Cerebellar cortex (tissue), 1 donor: ENCODE measurements at places on chromosomes 6 and 20.

- no peak for DNase-seq
These were observed 103.9 kb downstream of the OLIG3 start for GRCh38 chr6:137390334-137390733.

- no peak for DNase-seq
These were observed 38.6 kb downstream of the SH3BGRL2 start for GRCh38 chr6:79669766-79670165.

DNA sequence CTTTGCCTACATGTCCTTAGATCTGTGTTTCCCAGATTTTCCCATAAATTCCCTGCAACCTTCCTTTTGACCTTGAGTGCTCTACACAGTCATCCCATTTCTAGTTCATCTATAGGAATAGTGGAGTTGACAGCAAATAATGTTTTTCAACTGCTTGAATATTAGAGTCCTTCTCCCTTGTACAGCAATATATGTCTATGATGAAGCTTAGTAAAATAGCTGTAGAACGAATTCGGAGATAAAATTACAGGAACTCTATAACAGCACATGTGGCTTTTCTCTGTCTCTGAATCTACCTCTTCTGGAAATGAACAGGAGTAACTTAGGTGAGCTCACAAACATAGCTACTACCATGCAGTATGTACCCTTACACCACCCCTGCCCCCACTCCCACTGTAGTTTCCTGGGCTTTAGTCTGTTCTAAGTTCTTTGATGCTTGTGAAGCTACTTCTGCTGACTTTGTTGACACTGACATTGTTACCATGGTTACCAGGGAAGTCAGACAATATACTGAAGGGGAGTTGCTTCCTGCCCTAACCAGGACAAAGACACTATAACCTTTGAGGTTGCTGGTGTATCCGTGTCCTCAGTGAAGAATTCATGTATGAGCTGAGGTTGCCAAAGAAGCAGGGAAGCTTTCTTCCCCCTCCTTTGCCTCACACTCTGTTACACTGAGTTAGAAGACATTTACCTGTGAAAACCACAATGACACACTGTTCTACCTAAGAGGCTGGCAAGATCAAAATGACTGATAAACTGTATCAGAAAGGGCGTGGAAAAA lies 35.8 kb upstream of the SHLD1 start:
- no peak for DNase-seq

DNA sequence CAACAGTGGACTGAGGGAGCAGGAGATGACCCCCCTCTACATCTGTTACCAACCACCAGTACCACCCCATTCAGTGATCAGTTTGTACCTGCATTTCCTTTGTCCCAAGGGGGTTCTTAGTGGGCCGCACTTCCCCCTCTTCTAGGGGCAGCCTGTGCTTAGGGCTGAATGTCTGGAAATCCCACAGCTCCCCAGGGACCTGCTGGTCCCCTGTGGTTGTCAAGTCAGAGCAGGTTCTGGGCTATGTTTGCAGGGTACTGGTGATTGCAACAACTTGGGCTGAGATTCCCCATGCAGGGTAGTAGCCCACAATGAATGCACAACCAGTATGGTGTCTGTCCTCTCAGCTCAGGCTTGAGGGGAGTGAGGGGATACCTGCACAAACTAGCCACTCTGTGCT lies 39.7 kb upstream of the COL10A1 start:
- no peak for DNase-seq

GRCh38 chr20:48006036-48006833 lies 221.0 kb upstream of the SULF2 start:
- no peak for DNase-seq

DNA sequence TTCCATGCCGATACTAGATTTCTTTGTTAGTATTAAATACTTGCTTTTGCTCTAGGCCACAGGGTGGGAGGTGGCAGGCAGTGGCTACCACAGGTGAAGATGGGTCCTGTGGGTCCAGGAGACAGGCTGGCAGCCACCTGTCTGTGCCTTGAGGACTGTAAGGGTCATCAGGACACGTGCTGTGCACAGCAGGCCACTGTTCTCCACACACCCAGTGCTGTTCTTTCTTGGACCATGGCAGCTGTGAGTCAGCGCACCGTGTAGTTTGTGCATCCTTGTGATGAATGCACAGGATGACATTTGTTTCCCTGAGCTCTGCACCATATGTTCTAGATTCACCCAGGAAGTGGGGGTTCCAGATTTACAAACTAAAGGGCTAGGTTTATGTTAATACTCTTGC lies 317.0 kb downstream of the ZFAND3 start:
- DNase-seq = no peak

- DNase-seq = no peak
These were observed 7.6 kb upstream of the MTHFD1L start for GRCh38 chr6:150857945-150858308.

DNA sequence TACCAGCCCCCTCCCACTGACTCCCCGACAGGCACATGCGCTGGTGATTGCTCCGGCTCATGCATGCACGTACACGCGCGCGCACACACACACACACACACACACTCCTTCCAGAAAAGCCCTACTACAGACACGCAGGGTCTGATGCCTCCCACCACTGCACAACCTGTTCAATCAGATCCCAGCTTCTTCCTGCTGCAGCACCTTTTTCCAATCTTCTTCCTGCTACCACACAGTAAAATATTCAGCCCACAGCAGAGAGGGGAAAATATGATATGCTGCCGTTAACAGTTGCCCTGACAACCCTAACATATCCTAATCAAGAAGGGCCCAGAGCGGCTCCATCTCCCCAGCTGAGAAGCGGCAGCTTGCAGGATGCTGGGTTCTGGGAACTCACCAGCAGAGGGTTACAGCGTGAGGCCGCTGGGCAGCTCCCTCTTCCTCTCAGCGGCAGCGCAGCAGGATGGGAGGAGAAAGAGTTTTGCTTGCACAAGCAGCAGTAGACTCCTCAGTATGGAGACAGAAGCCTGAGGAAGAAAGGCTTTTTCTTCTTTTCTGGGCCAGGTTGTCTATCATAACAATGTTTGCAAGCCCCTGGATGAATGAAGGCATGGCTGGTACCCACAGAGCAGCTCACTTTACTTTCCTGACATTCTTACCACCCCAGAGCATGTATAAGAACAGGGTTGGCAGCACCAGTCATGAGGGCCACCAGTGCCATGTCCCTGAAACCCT lies 23.9 kb downstream of the MAP7 start:
- peak; percentile 85 for DNase-seq

GRCh38 chr6:48087448-48087847 lies 23.5 kb downstream of the PTCHD4 start:
- no peak for DNase-seq

GRCh38 chr6:108550256-108550655 lies 10.5 kb upstream of the FOXO3 start:
- DNase-seq = no peak

GRCh38 chr20:36367907-36368799 lies 62.0 kb downstream of the DLGAP4 start:
- peak; percentile 31 for DNase-seq

DNA sequence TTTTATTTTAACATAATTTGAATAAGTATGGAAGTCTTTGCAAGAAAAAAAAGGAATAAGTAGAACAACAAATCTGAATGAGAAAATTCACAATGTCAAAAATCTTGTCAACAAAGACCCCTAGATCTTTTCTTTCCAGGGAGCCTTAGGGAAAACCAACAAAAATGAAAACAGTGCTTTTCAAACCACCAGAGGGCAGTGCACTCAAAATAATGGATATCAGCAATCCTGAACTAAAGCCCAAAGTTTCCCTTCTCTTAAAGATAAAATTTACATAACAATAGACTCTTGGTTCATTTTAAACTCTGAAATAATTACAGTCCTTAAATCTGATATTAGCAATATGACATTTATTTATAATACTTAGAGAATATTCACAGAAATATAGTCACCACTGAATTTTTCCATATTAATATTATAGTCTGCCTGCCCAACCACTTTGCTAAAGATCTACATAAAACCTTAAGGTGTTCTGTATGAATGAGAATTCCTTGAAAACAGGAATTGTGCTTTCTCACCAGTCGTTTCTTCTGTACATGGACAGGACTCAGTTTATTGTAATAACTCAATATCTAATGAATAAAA lies 105.3 kb upstream of the BMP5 start:
- peak; percentile 59 for DNase-seq

DNA sequence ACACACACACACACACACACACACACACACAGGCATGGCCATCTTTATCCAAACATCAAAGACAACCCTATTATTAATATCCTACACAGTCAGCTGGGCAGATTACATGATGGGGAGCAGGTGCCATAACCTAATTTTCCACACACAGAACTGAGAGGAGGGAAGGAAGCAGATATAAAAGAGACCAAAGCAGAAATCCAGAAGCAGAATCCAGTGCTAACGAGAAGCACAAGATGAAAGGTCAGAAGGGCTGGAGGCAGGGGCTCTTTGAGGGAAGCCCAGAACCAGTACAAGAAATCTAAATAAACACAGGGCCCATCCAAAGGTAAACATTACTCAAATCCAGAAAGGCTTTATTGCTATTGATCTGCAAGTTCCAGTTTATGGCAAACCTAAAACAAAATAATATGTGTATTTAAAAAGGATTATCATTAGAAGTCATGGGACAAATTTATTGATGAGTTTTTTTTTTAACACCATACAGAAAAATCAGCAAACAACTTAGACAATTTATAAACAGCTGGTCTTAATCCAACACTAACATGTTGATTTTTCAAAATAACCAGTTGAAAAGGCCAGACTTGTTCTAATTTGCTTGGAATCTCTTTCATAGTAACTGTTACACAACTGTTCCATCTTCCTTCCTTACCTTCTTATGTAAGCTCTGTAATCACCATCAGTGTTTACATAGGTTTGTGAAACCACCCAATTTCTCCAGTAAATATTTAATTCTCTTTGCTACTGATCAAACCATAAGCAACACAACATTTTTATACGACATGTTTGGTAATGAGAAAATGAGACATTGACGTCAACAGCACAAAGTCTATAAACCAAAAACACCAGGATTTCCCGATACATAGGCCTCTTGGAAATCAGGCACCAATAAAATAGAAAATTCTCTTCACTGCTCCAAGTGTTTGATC lies 34.2 kb downstream of the SLC23A2 start:
- DNase-seq = no peak

- no peak for DNase-seq
These were observed 1035.3 kb upstream of the GJE1 start for GRCh38 chr6:141097471-141097870.

GRCh38 chr6:35368038-35368887 lies 25.9 kb downstream of the PPARD start:
- DNase-seq = no peak

DNA sequence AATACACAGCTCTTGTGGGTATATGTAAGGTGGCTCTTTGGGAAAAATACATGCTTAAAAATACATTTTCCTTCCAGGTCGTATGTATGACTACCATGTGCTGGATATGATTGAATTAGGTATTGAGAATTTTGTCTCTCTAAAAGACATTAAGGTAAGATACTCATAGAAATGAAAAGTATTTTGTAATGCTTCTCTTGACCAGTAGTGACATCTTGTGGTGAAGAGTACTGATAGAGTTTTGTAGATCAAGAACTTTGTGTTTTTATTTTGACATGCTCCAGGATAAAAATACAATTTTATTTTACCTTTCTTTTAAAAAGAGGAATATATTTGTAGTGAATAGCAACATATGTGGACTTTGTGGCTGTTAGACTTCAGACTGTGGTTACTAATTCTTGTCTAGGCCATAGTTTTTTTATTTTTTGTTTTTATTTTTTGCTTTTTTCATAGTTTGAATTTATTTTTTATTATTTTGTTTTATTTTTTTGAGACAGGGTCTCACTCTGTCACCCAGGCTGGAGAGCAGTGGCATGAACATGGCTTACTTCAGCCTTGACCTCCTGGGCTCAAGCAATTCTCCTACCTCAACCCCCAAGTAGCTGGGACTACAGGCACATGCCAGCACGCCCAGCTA lies 17.9 kb downstream of the RPF2 start:
- DNase-seq = peak; percentile 38

DNA sequence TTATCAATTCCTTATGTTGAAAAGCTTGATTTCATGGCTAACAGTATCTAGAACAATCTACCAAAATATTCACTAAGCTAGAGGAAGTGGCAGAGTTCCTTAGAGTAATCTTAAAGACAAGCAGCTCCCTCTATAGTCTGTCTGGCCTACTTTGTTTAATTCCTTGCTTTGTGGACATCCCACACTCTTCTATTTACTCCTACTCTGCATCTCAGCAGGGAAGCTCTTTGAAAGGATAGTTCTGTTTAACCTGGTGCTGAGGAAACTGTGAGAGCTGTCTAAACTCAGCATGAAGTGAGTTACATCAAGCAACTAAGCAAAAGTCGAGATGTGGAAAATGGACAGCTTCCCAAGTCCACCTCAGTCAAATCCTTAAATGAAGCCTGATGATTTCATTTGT lies 4.3 kb downstream of the REV3L start:
- peak; percentile 60 for DNase-seq

DNA sequence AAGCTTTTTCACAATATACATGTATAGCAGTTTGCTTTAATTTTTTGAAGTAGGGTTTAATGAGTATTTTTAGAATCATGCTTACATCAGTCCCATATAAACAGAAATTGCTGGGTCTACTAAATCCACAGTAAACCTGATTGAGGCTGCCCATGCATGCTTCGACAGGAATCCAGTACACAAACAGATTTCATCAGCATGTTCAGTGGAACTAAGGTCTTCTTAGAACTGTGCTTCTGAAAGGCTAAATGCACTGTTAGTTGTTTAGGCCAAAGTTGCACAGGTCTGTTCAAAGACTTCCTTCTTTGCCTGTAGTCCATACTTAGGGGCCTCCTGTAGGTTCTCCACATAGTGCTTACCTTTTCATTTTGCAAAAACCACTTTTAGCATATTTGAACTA lies 42.5 kb upstream of the THBS2 start:
- DNase-seq = no peak

- DNase-seq = no peak
These were observed 63.0 kb upstream of the RIN2 start for GRCh38 chr20:19695081-19695480.

DNA sequence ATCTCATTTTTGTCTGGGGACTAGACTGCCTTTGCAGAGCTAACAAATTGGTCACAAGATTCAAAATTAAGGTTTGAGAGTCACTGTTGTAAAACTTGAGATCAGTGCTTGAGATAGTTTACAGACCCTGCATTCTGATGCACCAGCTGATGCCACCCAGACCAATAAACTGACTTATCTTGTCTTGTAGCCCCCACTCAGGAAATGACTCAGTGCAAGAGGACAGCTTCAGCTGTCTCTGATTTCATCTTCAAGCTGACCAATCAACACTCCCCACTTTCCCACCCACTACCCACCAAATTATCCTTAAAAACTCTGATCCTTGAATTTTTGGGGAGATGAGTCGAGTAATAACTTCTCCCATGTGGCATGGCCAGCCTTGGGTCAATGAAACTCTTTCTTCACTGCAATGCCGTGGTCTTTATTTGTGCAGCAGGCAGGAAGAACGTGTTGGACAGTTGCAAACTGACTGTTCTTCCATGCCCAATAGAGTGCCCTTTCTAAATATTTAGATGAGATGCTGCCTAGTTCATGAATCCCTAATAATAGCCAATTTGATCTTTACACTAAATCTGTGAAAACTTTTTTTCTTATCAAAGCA lies 48.3 kb upstream of the PROKR2 start:
- no peak for DNase-seq

- DNase-seq = peak; percentile 90
These were observed 5.0 kb downstream of the VSX1 start for GRCh38 chr20:25076731-25077609.

GRCh38 chr6:127341471-127342202 lies 1.8 kb downstream of the ECHDC1 start:
- no peak for DNase-seq

GRCh38 chr6:108565091-108565766 lies 4.5 kb downstream of the FOXO3 start:
- DNase-seq = no peak

- no peak for DNase-seq
These were observed 144.5 kb upstream of the SLC24A3 start for GRCh38 chr20:19067986-19068385.
